ENCODE measurements at places on chromosomes 16 and 17. TPM values are rescaled to one million over a fixed set of nuclear protein-coding genes. Genes with fewer than 3 reads are reported as not detected.

CAVIN1 gene
- total RNA-seq = 217 TPM

IL34 gene
- 0.12 TPM for total RNA-seq

SPATA22 gene
- not detected for total RNA-seq

SLFN11 gene
- total RNA-seq = 41.2 TPM

KRTAP4-5 gene
- not detected for total RNA-seq

KRTAP2-1 gene
- total RNA-seq = not detected

EME1 gene
- total RNA-seq = 10.6 TPM

MFAP4 gene
- 5.2 TPM for total RNA-seq

TSPAN10 gene
- total RNA-seq = 2.1 TPM

TADA2A gene
- total RNA-seq = 10.9 TPM

OR1F1 gene
- not detected for total RNA-seq

- DNase-seq = no peak
Measured at GRCh38 chr16:52193441-52193840, 353.5 kb downstream of the TOX3 start.

DNA sequence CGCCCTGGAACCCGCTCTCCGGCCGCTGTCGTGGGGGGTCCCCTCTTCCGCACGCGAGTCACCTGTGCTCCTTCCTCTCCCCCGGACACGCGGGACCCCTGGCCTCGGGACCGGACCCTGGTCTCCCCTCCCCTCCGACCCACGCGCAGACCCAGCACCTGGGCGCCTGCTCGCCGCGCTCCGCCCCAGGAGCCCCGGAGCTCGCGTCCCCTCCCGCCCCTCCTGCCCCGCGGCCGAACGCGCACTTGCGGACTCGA, 762 bp downstream of the RAB40B start:
- no peak for DNase-seq

DNA sequence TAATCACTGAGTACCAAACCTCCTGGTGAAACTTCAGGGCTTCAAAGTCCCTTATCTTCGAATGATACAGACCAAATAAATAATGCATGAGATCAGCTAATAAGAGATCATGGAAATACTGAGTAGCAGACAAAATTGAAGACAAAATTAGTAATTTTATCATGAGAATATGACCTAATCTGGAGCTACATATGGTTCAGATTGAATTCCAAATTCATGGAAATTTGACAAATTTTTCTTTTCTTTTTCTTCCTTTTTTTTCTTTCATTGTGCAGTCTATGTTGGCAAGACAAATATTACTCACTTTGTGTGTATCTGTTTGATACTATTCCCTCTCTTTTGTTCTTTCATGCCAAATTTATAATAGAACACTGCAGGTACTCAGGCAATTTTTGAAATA, 218.1 kb upstream of the KCNJ16 start:
- no peak for DNase-seq

GRCh38 chr17:17401271-17401781, 75.5 kb upstream of the MED9 start:
- DNase-seq = peak; percentile 51

DNA sequence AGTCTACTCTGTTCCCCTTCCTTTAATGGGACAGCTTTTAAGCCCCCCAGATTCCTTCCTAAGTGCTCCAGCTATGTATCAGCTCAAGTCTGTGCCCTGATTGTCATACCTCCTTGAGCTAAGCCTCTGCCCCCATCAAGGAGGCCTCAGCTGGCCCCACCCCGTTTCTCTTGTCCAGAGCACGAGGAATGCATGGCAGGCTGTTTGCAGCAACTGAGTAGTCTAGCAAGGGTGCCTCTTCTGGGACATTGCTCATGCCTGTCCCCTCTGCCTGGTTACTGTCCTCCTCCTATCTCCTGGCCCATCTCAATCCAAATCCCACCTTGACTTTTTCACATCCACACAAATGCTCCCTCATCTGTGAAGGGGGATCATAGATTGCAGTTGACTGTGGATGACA, 27.8 kb upstream of the TMEM220 start:
- no peak for DNase-seq

DNA sequence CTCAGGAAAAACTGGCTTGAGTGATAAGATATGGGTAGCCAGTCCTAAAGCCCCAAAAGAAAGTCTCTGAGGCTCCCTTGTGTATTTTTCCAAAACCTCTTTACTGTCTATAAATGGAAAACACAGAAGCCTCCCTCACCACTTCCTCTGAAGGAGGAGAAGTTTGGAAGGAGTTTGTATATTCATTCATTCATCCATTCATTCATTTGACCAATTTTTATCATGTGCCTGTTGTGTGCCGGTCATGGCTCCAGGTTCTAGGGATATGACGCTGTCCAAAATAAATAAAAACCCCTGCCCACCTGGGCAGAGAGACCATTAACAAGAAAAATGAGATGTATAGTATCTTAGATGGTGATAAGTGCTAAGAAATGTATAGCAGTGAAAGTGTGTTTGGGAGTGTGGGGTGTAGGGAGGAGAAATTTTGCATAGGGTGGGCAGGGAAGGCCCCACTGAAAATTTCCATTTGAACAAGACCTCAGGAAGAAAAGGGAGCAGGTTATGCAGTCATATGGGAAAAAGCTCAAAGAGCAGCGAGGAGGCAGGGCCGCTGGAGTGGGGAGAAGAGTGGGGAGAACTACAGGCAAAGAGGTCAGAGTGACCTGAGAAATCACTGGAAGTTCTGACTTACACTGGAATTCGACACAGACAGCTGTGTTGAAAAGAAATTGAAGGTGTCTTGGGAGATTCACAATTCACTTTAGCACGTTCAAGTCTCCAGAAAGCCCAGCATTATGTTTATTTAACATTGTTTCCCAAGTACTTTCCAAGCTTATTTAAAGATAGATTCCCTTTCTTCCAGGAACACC, 6.1 kb upstream of the WIPI1 start:
- DNase-seq = no peak

DNA sequence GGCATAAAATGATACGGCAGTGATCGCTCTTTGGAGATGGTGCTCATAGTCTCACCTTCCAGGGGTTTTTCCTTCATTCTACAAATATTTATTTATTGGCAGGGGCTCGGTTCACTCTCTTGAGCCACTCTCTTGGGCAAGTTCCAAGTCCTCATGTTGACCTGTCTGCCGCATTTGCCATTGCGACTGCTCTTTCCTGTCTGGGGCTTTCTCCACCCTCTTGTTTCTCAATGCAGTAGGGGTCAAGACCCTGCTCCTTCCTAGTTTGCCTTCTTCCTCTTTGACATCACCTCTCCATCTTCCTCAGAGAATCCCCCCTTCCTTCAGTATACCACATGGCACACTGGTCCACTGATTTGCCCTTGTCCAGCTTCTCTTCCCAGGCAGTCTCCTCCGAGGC, 21.9 kb upstream of the LRRC75A start:
- DNase-seq = no peak

GRCh38 chr17:31815212-31815730, 43.8 kb downstream of the COPRS start:
- DNase-seq = no peak

DNA sequence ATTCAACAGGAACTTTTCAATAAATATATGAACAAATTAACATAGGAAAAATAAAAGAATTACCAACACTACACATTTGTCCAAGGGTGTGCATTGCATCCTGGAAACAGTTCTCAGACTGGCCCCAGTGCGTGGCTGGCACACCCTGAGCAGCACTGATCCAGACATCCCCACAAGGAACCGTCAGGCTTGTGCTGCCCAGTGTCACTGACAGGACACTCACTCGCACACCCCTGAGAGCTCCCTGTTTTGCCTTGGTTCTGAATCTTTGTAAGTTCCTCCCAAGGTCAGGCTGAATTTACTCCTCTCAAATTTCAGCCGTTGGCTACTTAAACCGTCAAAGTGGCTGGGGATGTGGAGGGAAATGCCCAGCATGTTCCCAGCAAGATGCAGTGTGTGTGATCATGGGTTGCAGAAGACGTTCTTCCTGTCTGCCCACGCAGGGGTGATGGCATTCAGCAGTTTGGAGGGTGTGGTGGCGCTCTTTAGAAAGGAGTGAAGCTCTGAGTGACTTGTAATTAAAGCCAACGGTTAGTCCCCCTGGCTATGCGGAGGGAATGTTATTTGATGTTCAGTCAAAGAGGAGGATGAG, 1.7 kb downstream of the MT2A start:
- DNase-seq = peak; percentile 94

GRCh38 chr16:28326881-28327610, 34.7 kb downstream of the SBK1 start:
- DNase-seq = peak; percentile 47

DNA sequence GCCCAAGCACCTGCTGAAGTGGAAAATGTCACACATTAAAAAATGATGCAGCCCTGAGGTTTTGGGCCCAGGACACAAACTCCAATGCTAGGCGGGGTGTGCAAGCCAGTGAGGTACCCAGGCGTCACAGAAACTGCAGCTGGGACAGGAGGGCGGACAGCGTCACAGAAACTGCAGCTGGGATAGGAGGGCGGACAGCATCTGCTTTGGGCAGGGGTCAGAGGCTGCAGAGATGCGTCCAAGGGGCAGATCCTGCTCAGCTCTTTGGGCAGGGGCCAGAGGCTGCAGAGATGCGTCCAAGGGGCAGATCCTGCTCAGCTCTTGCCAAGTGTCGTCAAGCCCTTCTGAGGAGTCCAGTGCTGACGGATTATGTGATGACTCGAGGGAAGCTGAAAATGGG, 43.9 kb upstream of the RCVRN start:
- DNase-seq = no peak

- no peak for DNase-seq
Measured at GRCh38 chr16:12975766-12976165, 74.4 kb downstream of the SHISA9 start.

- no peak for DNase-seq
Measured at GRCh38 chr17:68433911-68434508, 23.3 kb downstream of the WIPI1 start.

GRCh38 chr17:1179818-1180742, at the start of gene ABR:
Gene ABR, minus strand, starts transcription at chr17:1179981. Its CDS starts 254 bp downstream, at chr17:1179727.
- DNase-seq = no peak

DNA sequence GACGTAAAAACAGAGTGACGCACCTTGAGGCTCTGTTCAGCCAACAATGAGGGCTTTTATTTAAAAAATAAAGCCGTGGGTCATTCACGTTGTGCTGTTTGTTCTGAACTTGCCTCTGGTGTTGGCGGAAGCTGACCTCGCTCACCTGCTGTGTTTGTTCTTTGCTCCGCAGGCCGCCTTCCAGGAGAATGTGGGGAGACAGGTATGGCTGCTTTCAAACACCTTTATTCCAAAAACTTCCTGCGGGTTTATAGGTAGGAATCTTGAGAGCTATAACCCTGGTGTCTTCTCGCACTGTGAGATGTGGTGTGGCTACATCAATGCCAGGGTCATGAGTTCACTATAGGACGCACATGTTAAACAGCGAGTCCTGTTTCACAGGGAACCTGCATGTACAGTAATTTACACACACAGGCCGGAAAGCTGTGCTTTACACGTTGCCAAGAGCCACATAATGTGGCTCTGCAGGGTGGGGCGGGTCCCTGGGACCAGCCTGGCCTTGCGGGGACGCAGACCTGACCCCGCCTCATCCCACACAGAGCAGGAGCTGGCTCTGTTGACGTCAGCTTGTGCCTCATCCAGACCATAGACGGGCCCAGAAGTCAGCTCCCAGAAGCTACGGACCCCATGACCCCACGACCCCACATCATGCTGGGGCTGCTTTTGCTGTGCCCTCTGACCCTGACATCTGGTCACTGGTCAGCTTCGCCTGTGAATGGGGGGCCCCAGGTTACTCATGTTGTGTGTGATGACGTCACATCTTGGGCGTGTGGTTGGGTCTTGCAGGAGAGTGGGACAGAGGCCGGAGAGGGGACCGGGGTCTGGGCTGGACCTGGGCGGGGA, 49.9 kb upstream of the ZNF750 start:
- no peak for DNase-seq

DNA sequence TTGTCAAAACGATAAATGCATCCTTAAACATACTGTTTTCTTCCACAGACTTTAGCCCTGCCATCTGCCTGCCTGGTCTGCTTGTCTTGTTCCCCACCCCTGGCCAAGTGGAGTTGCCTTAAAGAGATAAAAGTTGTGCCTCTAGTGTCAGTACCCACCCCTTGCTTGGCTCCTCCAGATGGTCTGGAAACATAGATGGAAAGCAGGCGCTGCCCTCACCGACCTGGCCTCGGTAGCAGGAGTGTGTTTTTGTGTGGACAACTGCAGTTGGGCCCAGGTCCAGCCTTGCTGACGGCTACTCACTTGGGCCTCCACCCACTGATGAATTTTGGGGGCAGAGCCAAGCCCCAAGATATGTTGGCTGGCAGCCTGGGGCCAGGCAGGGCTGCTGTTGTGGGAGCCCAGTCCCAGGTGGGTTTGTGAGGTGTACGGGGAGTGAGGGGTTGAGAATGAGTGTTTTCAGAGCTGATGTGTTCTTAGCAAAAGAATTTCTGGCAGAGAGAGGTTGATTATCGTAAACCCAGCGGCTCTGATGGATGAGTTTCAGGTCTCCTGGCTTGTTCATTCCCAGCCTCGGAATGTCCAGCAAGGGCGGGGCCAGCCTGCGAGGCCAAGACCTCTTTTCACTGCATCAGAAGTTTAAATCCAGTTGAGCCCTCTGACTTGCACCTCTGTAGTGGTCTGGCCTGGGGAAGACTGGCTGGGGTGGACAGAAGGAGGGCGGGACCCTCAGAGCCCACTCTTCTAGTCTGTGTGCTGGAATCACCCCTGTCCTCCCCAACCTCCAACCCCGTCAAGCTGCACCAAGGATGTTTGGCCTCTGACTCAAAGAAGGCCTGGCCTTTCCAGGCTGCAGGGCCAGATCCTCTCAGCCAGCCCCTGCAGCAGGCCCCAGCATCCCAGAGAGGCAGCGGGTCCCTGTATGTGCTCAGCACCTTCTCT, 179.7 kb downstream of the RAB11FIP4 start:
- DNase-seq = peak; percentile 93

DNA sequence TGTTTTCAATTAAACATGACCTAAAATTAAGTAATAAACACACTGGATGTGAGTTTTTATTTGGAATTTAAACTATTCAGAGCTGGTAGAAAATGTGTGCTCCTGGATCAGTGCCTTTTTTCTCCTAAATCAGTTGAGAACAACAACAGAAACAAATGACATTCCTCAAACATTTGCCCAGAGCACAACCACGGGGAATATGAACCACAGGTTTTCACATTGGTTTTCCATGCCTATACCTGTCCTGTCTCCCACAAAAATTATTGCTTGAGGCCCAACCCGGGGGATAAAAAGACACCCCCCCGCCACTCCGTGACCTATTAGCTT, 6.8 kb downstream of the HSBP1 start:
- no peak for DNase-seq

- DNase-seq = no peak
Measured at GRCh38 chr17:50563092-50563511, 2.6 kb downstream of the CACNA1G start.

- peak; percentile 64 for DNase-seq
Measured at GRCh38 chr17:79023886-79024771, at the start of gene C1QTNF1. Gene C1QTNF1, plus strand, starts transcription at chr17:79024169. Its CDS starts 19,800 bp downstream, at chr17:79043969.

DNA sequence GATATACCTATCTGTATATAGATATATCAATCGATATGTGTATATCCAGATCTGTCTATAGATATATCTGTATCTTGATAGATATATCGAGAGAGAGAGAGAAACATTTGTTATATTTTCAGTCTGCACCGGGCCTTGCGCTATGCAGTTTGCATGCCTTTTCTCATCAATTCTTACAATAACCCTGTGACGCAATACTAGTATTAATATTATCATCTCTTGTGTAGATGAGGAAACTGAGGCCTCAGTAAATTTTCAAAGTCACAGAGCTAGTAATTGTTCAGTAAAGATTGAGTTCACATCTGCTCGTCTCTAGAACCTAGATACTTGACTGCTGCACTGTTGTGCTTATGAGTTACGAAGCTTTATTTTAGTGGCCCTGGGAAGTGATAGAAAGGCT, 77.6 kb downstream of the NF1 start:
- DNase-seq = no peak
